ENCODE measurements at places on chromosomes 7 and 10.

- no peak for DNase-seq
These were observed 101.3 kb upstream of the GHITM start for GRCh38 chr10:84038035-84038434.

DNA sequence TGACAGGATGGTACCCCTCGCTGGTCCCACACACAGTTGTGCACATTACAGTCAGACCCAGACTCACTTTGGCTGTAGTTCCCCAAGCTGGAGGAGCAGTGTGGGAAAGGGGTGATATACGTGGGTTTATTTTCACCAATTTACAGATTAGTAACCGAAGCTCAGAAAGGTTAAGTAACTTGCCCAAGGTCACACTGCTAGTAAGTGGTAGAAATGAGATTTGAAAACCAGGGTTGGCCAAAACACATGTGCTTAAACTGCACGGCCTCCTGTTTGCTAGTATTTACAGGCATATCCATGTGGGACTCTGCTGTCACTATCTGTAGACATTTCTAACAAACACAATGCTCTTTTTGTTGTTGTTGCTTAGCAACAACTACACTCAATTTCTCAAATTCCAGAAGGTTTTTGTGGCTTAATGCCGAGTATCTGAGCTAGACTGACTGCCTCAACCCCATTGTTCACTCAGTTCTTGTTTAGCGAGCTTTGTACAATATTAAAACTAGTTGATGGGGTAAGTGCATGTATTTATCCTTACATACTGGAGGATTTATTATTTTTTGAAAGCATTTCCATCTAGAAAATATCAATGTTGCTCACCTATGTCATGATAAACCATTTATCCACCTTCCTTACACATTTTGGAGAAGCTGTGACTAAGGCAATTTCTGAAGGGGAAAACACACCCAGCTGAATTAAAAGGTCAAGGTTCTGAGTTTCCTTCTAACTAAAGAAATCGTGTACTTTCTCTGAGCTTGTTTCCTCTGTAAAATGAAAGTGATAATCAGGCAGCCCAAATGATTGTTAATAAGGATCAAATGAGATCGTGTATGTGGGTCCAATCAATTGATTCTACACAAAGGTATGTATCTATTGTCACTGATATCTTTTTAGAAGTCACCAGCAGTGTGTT, 5.3 kb upstream of the TMEM139 start:
- no peak for DNase-seq

- DNase-seq = no peak
These were observed 147.8 kb upstream of the EEPD1 start for GRCh38 chr7:36005293-36005692.

GRCh38 chr10:80313523-80313922, 24.1 kb upstream of the MAT1A start:
- DNase-seq = no peak

DNA sequence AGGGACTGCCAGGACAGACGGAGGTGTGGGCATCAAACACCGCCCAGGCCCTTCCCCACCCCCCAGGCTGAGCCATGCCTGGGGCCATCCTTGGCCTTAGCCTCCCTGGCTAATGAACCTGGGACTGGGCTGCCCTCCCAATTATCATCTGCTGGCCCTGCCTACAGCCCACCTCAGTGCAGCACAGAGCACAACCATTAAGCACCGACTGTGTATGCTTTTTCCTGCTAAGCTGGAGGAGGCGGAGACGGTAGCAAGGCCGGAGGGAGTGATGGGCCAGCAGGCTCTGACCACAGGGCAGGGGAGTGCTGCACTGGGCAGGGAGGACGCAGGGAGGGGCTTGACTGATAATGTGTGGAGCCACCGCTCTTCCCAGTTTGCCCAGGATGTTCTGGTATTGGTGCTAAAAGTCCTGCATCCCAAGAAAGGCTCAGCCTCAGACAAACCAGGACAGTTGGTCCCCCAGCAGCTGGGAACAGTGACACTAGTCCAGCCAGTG, 72.0 kb downstream of the C10orf143 start:
- DNase-seq = no peak

GRCh38 chr7:103011650-103012049, 62.9 kb downstream of the FBXL13 start:
- DNase-seq = no peak

DNA sequence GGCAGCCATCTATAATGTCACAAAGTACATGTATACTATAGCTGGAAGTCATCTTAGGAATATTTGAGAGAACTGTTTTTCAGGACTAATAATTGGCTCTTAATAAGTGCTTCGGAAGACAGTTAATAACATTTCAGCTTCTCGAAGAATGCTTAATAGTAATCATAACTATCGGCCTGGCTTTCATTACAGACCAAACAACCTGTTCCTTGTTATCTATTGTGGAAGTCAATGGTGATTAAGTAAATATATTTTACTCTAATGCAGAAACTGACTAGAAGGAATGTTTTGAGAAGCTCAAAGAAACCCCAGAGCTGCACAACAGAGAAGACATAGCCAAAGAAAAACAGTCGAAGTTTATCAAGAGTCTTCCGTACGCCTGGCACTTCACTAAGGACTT, 106.8 kb upstream of the FAM133B start:
- no peak for DNase-seq

DNA sequence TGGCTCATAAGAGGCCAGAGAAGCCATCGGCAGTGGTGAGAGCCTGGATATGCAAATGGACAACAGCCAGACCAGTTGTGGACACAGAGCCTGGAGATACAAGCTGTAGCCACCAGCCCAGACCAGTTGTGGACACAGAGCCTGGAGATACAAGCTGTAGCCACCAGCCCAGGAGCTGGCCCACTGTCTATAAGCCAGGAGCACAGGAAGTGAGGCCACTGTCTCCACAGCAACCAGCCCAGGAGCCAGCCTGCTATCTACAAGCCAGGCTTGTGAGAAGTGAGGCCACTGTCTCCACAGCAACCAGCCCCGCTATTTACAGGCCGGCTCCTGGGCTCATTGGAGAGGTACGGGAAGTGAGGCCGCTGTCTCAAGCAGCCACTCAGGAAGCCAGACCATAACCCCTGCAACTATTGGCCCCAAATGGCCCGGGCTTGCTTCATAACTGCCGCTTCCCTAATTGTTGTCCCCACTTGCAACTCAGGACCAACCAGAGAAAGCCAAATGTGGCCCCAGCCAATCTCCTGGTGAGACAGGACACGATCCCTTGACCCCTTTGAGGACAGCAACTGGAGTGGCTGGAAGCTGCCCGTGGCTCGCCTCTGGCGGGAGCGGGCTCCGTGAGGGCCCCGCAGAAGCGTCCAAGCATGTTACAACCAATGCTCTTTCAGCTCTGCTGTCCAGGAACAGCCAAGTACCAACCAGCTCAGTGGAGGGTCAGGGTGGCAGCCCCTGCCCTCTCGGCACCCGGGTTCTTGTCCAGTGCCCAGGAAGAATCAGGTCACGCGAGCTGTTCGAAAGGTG, 44.1 kb upstream of the CNPY1 start:
- DNase-seq = no peak
